ENCODE measurements at places on chromosomes 12 and 14.
A peak's percentile ranks its signal among the peaks of the same experiment; 100 is the strongest.

GRCh38 chr12:1517007-1517406, 77.4 kb downstream of the FBXL14 start:
- peak; percentile 53 for DNase-seq

- DNase-seq: no peak
Observed at GRCh38 chr14:88604212-88604611, 41.4 kb downstream of the ZC3H14 start.

DNA sequence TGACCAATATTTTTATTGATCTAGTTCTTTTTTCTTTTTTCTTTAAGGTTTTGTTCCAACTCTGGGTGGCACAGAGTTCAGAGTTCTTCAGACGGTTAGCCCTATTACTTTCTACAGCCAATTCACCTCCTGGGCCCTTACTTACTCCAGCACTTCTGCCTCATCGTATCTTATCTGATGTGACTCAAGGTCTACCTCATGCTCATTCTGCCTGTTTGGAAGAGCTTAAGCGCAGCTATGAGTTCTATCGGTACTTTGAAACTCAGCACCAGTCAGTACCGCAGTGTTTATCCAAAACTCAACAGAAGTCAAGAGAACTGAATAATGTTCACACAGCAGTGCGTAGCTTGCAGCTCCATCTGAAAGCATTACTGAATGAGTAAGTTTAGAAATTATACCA, 64.7 kb downstream of the VEZT start:
- no peak for DNase-seq

GRCh38 chr14:53663709-53664108, 292.9 kb downstream of the BMP4 start:
- no peak for DNase-seq

GRCh38 chr12:94749890-94750289, 99.5 kb upstream of the TMCC3 start:
- DNase-seq: no peak

DNA sequence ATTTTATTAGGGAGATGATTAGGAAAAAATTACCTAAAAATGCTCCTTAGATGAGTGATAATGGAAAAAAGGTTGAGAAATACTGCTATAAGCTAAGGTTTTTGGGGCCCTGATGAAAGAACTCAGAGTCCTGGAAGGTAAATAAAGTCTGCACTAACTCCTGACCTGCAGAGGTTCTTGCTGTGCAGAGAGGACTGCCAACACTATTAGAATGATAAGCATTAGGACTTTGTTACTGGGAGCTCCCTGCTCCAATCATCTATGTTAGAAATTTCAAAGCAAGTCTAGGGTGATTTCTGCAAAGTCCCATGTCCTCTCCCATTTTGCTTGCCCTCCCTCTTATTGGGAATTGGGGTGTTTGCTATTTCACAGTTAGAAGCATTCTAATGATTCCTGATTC, 112.2 kb downstream of the SMOC1 start:
- no peak for DNase-seq

- DNase-seq: peak; percentile 70
Observed at GRCh38 chr14:99035712-99036610, 236.0 kb downstream of the BCL11B start.

DNA sequence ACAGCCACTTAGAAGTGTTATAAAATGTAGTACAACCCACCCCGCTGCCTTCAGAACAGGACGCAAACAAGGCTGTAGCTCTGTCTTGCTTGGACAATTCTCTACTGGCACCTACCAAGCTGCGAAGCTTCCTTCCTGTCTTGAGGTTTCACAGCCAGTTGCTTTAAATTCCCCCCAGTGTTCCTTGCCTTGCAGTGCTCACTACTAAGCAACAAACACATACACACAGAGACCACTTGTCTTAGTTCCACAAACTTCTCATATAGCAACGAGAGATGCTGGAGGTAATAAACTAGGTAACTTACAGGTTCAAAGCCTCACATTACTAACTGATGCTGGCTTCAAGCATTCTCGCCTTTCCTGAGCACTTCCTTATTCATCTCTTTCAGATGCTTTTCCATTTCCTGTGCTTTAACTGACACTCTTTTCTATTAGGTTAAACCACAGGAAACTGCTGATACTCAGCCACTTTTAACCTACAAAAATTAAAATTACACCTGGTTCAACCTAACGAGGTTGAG, 91.5 kb upstream of the PTGDR start:
- DNase-seq: no peak

GRCh38 chr14:58501214-58501816, 73.8 kb downstream of the KIAA0586 start:
- peak; percentile 30 for DNase-seq

- no peak for DNase-seq
Observed at GRCh38 chr14:37824939-37825712, 229.7 kb downstream of the TTC6 start.

GRCh38 chr12:129848876-129849275, 54.9 kb downstream of the TMEM132D start:
- DNase-seq: peak; percentile 4

DNA sequence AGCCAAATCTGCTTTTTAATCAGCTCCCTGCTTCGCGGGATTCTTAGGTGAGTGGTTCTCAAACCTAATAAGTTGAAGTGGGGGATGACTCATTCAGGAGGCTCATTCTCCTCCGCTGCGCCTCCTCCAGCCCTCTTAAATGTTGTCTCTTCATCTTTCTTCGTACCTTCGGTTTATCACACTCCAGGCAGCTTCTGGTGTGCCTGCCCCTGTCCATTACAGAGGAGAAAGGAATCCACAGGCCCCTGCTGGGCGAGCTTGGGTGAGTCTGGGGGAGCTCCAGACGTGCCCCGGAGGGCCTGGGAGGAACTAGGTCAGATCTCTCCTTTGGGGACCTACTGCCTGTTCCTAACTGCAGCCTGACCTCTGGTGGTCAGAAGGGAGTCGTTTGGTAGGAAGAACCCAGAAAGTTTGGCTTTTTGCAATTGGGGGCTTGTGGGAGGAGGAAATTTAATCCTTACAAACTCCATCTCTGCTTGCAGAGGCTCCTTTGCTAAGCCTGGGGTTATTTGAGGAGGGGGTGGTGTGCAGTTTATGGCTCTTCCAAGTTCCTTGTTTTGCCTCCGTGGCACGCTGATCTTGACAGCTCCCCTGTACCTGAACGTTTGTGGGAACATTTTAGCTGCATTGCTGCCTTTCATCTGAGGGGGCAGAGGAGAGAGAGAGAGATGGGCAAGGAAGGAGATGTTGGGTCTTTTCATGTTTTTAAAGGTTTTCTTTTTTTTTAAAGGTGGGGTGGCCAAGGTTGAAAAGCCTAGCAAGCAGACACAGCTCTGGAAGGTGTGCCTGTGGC, 84.1 kb upstream of the GNG2 start:
- peak; percentile 45 for DNase-seq

DNA sequence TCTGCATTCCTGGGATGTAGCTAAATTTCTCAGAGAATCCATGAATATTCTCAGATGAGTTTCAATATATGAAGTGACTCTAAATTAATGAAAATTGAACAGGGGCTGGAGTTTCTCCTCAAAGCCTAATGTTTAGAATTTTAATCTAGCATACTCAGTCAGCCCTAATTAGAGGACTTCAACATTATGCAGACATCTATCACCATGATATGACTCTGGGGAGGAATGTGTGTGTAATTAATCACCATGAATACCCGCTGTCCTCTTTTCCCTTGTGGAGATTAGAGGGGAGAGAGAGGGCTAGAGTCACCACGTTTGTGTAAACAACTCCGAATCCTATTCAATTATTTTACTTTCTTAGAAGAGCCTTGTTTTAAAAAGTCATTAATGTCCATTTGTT, 698.6 kb upstream of the MDGA2 start:
- no peak for DNase-seq

GRCh38 chr12:33205981-33206380, 233.6 kb downstream of the SYT10 start:
- no peak for DNase-seq

- no peak for DNase-seq
Observed at GRCh38 chr14:28308734-28309133, 457.9 kb upstream of the FOXG1 start.

- DNase-seq: no peak
Observed at GRCh38 chr12:81043979-81044740, 33.7 kb upstream of the ACSS3 start.

GRCh38 chr12:105064564-105065178, 19.6 kb downstream of the ALDH1L2 start:
- DNase-seq: no peak

- DNase-seq: no peak
Observed at GRCh38 chr14:20680363-20680762, 4.0 kb upstream of the RNASE4 start.

- no peak for DNase-seq
Observed at GRCh38 chr14:89401761-89402160, 15.3 kb downstream of the FOXN3 start.

DNA sequence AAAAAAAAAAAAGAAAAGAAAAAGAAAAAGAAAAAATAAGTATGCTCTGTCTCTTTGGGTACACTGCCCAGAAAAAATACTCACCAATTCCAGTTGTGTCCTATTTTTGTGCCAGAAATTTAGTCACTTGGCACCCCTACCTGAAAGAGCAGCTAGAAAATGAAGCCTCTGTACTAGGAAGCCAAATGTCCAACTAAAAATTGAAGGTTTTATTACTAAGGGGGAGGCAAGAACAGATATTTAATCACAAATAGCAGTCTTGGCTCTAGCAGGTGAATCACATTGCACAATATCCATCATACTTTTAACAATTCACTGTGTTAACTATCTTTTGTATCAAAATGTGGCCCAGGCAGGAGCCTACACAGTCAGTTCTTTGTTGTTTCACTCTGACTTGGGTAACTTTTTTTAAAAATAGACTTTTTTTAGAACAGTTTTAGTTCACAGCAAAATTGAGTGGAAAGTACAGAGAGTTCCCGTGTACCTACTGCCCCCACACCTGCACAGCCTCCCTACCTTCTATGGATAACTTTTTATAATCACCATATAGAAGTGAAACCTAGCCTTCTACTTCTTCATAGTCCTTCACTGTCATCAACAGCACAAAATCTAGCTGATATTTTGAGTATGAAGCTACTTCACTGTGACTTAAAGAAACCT, 87.1 kb upstream of the ATF7IP start:
- DNase-seq: no peak

DNA sequence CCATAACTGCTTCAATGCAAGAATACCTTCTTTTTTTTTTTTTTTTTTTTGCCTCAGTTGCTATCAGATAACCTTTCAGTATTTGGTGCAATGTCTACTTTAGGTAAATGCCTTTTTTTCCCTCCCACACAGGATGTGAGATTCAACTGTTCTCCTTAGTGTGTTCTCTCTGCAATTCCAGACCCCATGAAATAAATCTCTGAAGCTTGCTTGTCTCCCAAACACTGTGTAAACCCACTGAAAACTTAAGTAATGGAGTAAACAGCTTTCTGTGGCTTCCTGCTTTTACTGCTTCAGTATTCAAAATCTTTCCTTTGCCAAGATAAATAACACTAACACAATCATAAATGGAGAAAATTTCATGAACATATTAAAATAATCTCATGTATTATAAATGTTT, 55.8 kb upstream of the CLEC14A start:
- DNase-seq: no peak

DNA sequence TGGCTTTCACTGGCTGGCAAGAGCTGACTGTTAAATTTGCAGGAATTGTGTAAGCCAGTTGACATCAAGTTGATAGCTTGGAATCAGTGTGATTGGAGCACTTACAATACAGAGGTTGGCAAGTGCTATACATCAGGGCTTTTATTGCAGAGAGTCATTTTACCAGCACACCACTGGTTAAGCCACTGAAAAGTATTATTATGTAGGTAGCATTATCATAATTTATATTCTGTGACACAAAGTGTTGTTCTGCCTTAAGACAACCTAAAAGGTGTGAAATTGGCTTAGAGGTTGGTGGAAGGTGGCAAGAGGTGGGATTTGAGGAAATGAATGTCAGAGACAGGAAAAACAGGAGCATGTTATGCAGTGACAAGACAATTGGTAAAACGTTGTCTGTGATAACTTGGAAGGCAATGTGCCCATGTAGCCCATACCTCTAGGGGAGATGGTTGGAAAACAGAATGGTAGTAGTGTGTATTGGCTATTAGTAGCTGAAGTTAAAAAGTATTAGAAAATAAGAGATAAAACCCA, 172.9 kb upstream of the PRICKLE1 start:
- DNase-seq: no peak

GRCh38 chr14:63508033-63508432, 35.1 kb downstream of the PPP2R5E start:
- no peak for DNase-seq

DNA sequence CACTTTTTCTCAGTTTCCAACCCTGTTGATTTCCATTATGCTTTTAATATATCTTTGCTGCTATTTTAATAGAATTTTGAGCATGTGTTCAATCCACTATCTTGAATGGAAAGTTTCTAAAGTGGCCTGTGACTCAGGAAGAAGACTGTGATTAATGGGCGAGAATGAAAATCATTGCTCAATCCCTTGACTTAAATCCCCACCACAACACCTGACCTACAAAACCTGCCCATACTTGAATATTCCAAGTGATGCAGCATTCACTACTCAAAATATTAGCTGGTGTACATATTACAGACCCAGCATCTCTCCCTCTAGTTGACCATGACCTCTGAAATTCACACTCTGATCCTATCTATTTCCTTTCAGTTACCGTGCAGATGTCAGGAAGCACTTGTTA, 1.3 kb upstream of the OAS3 start:
- DNase-seq: no peak

DNA sequence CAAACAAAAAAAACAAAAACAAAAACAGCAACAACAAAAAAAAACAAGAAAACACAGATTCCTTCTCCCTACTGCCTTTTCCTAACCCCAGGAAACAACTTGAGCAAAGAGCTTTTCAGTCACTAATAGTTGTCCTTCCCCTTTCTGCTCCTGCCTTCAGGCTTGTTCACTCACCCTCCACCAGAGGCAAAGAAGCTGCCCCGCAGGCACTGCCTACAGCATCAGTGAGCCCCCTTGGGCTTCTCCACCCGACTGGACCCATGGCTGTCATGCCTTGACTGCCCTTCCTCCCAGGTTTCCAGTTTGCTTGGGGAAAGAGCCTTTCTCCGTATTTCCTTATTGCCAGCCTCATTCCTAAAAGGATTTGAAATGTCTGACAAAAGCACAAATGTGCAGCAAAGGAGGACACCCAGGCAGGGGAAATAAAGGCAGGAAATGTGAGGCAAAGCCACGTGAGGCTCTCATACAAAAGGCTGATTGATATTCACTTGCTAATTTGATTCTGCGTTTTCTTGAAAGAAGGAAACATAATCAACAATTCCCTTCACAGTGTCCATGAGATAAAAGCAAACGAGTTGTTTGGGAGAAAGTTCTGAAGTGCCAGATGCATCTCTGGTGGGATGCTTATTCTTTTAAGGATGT, 85.7 kb downstream of the GPATCH2L start:
- DNase-seq: no peak

DNA sequence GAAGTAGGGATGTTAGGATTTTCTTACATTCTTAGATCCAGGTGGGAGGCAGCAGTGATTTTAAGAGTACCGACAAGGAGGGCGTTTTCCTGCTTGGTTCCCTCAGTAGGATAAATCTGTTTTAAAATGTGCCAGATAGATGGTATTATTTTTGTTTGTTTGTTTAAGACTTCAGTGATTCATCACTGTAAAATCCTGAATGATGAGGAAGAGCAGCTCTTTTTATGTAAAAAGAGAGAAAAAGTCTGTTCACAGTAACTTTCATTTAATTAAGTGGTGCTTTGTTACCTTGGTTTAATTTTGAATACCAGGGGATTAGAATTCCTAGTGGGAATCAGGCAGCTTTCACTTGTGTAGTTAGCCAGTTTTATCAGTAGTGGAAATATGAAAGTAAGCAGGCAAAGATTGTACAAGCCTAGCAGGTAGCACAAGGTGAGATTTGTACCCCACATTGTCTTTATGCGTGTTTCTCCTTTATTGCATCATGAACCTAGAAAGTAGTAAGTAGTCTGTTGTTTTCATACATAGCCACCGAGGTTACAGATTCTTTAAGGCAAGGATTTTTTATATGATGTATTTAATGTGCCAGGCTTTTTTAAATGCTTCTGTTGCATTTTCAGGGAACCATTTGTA, 349.6 kb downstream of the CCDC91 start:
- DNase-seq: no peak

Measured in amniotic stem cell (primary cell).